Small intestine (tissue), 16 donors: ENCODE measurements at places on chromosomes 6 and 20.
A peak's percentile ranks its signal among the peaks of the same experiment; 100 is the strongest.

DNA sequence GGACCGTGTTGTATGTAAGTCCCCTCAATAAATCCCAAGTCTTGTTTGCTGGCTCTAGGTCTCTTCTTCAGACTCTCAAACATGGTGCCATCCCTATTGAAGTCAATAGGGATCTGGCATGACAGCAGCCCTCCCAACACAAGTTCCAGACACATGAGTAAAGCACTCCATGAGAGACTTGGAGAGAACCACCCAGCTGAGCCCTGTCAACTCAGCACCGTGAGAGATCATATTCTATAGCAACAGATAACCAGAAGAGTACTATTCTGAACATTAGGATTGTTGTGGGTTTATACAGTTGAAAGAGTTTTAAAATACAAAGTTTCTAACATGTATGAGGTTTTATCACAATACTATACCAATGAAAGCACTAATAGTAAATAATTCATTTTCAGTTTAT is 23.5 kb downstream of the TMEM14A start:
- DNase-seq: no peak

GRCh38 chr6:137800762-137801161 is 66.3 kb upstream of the TNFAIP3 start:
- DNase-seq: no peak

DNA sequence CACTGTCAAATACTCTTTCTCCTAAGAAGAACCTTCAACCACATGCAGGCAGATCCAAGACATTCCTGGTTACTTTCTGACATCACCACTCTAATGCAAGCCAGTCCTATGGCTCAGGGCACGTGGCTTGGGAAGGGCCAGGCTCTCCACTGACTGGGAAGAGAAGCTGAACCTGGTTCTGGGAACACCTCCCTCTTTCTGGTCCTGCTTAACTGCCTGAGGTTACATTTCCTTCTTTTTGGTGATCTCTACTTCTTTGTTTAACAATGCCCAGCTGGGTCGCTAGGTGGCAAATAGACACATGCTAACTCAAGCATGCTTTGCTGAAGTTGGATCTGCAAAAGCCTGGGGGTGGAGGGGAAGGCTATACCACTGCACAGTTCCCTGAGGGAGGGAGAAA is 249.8 kb downstream of the GMDS start:
- no peak for DNase-seq

- no peak for DNase-seq
These were observed 145.5 kb downstream of the TENT5A start for GRCh38 chr6:81606965-81607381.

DNA sequence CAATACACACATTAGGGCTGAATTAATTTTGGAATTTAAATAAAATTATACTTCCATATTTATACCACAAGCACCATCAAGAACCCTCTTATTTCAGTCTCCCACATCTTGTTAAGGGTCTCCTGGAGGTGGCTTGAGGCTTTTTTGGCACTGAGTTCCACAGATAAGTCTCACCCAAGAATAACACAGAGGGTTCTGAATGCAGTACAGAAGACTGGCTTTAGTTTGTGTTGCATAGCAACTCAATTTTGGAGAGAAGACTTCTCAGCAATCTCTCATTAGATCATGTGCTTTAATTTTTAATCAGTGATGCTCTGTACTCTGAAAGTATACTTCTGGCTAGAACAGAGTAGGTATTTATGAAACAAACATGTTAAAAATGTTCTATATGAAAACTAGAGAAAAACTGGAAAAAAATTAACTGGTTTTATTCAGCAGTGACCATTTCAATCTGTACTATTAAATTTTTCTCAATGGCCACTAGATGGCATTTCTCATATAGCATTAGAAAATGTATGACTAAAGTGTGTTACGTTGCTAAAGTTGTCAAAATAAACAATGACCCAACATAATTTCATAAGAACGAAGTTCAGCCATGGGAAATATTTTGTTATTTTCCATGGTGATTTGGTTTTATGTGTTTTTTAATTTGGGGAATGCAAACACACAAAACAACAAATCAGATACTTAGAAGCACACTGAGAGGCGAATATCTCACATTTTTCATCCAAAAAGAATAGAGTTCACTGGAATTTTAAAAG is 32.7 kb upstream of the MAP7 start:
- peak; percentile 30 for DNase-seq

GRCh38 chr6:7343546-7344475 is 30.8 kb upstream of the SSR1 start:
- no peak for DNase-seq

- DNase-seq: no peak
These were observed 29.0 kb upstream of the TCP11 start for GRCh38 chr6:35170166-35170565.

GRCh38 chr6:5749016-5749650 is 257.6 kb downstream of the NRN1 start:
- DNase-seq: no peak
